ENCODE measurements at places on chromosomes 6 and 20.
A peak's percentile ranks its signal among the peaks of the same experiment; 100 is the strongest.

- no peak for DNase-seq
These were observed 276.7 kb downstream of the PLCB1 start for GRCh38 chr20:8408587-8409307.

DNA sequence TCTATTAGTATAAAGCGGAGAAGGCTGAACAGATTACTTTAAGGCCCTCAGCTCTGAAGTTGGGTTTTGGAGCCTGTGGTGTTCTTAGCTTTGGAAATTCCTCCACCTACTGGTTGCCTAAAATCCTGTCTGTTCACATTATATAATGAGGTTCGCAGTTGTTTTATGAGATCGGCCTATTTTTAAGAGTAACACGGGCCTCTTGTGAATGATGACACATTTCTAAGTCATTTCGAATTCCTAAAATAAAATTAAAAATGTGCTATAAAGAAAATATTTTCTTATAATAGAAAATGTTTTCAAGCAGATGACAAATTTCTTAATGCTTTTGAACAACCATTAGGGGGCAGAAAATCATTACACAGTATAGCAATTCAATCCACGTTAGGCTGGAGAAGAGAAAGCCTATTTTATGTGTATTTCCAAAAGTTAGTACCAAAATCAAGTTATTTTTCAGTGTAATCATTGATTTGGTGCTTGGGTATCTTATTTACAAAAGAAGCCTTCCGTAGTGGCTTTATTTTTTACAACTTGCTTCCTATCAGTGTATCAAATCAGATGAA is 15.8 kb upstream of the FAM8A1 start:
- DNase-seq, result peak; percentile 67

DNA sequence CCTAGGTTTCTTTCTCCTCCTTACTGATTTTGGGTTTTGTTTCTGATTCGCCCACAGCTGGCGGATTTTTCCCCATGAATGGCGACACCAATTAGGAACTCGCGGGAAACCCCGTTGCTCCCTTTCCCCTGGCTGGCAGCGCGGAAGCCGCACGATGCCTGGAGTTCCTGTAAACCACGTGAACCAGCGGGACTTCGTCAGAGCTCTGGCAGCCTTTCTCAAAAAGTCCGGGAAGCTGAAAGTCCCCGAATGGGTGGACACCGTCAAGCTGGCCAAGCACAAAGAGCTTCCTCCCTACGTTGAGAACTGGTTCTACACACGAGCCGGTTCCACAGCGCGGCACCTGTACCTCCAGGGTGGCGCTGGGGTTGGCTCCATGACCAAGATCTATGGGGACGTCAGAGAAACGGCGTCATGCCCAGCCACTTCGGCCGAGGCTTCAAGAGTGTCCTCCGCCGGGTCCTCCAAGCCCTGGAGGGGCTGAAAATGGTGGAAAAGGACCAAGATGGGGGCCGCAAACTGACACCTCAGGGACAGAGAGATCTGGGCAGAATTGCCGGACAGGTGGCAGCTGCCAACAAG is 3.2 kb upstream of the SEC23B start:
- no peak for DNase-seq

- no peak for DNase-seq
These were observed 441.5 kb upstream of the FLRT3 start for GRCh38 chr20:14778875-14779274.

DNA sequence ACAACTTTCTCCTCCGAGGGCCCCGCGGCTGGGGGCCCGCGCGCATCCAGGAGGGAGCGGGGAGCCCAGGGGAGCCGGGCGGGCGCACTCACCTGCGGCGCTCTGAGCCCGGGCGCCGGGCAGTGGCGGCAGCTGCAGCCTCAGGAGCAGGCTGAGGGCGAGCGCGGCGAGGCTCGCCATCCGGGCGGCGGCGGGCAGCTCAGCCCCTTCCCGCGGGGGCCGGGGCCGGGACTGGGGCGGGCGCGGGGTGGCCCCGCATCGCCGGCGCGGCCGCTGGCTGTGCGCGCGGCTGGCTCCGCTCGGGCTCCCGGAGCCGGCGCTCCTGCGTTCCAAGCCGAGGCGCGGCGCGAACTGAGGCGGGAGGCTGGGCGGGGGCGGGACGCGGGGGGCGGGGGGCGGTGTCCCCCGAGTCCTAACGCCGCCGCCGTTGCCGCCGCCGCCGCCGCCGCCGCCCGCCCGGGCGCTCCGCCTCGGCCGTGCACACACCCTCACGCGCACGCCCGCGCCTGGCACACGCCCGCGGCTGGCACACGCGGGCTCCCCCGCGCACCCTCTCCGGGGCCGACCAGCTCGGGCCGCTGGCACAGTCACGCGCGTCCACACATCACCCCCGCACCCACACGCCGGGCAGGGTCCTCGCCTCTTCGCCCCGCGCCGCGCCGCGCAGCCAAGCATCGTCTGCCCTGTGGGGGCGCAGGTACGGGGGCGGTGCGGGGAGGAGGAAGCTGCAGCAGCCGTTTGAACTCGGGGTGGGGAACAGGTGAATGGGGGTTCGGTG is at the start of gene PTPRT:
Gene PTPRT (minus strand): TSS at position 353 of the 778 bp plus-strand sequence. CDS start 173 bp downstream, at position 180.
- no peak for DNase-seq

GRCh38 chr6:96795481-96795880 is 41.8 kb downstream of the GPR63 start:
- DNase-seq, result no peak

- DNase-seq, result no peak
These were observed 46.3 kb upstream of the ENTPD6 start for GRCh38 chr20:25148982-25149846.

GRCh38 chr6:81753711-81754577 is 1.5 kb upstream of the TENT5A start:
- no peak for DNase-seq

DNA sequence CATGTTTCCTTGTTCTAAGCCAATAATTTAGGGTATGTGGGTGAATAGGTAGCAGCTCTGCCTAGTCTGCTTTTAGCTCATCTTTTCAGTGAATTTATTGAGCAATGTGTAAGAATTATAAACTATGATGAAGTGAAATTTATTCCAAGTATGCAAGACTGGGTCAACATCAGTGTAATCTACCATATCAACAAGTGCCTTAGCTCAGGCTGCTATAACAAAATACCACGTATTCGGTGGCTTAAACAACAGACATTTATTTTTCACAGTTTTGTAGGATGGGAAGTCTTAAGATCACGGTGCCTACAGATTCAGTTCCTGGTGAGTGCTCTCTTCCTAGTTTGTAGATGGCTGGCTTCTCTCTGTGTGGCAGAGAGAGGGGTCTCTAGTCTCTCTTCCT is 54.0 kb downstream of the LYRM2 start:
- DNase-seq, result no peak

DNA sequence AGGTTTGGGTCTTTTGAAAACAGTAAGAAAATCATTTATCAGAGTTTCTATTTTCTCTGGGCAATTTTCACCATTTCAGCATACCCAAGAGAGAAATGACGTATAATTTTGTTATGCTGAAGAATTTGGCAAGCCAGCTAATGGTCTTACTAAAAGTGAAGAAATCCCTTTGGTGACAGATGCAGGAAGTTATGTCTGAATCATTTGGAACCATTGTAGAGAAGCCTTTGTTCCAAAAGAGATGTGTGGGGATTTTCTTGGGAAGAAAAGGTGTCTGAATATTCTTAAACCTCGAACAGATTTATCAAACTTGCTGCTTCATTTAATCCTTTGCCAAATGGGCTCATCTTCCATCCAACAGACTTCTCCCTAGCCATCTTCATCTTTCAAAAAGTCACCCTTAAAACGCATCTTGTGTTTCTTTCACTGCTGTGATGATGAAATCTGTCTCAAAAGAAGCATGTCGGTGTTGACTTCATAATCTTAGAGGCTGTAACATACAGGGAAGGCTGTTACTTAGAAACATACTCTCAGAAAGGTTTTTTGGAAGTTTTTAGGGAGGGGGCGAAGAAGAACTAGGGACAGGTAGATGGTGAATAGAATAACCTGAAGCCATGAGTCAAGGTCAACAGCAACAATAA is 39.5 kb downstream of the CITED2 start:
- DNase-seq, result no peak

GRCh38 chr6:35197196-35197595 is 16.6 kb upstream of the SCUBE3 start:
- no peak for DNase-seq

- DNase-seq, result no peak
These were observed 613.5 kb downstream of the C6orf118 start for GRCh38 chr6:164695896-164696295.

GRCh38 chr6:36098920-36099647 is 31.2 kb upstream of the MAPK13 start:
- no peak for DNase-seq

- DNase-seq, result peak; percentile 71
These were observed 76.2 kb upstream of the RPS6KA2 start for GRCh38 chr6:166703149-166703710.

GRCh38 chr6:158290040-158290439 is 22.2 kb upstream of the TULP4 start:
- no peak for DNase-seq

- DNase-seq, result peak; percentile 91
These were observed 103.7 kb downstream of the TOX2 start for GRCh38 chr20:44018259-44018941.

GRCh38 chr20:11769825-11770224 is 147.9 kb upstream of the BTBD3 start:
- DNase-seq, result no peak

GRCh38 chr6:127791779-127792528 is 108.9 kb downstream of the THEMIS start:
- DNase-seq, result no peak

- peak; percentile 63 for DNase-seq
These were observed 93.6 kb downstream of the SNAP91 start for GRCh38 chr6:83615025-83615999.

DNA sequence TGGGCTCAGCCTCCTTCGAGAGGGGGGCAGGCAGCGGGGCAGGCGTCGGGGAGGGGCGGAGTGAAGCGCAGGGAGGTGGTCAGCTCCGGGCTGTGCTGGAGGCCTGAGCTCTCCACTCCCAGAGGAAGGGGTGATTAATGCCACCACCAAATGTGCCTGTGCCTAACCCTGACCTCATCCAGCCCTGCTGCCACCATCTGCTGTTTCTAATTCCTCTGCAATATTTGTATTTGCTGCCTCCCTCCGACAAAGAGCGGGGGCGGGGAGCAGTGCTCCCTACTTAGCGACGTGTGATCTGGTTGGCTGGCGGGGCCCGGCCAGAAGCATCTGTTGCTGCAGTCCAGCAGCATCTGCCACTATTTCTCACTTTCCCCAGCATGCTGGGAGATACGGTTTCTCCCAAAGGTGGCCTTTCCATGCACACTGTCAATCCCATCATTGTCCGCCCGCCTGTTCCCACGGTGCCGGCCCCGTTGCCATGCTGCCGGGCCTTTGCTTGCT is 47.0 kb downstream of the DLL1 start:
- peak; percentile 75 for DNase-seq

DNA sequence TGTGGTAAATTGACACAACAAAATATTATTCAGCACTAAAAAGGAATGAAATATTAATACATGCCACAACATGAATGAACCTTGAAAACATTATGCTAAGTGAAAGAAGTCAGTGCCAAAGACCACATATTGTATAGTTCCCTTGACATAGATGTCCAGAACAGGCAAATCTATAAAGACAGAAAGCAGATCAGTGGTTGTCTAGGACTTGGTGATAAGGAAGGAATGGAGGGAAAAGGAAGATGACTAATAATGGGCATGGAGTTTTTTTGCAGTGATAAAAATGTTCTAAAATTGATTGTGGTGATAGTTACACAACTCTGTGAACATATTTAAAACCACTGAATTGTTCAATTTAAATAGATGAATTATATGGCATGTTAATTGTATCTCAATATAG is 32.5 kb downstream of the TBX18 start:
- no peak for DNase-seq

GRCh38 chr6:18491308-18492045 is 104.3 kb downstream of the RNF144B start:
- no peak for DNase-seq

DNA sequence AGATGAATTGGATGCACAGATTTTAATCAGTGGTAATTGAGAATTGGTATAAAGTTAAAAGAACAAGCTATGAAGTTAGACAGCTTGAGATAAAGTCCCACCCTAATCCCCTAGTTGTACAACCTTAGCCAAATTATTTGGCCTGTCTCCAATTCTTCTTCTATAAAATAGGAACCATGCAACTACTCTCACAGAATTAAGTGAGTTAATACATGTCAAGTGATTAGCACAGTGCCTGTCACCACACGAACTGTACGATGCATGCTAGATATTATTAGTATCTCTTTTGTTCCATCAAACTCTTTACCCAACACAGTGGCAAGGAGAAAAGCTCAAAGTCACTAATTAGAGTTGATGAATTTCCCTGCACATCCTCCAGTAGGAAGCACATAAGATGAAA is 44.7 kb downstream of the MBOAT1 start:
- DNase-seq, result no peak

DNA sequence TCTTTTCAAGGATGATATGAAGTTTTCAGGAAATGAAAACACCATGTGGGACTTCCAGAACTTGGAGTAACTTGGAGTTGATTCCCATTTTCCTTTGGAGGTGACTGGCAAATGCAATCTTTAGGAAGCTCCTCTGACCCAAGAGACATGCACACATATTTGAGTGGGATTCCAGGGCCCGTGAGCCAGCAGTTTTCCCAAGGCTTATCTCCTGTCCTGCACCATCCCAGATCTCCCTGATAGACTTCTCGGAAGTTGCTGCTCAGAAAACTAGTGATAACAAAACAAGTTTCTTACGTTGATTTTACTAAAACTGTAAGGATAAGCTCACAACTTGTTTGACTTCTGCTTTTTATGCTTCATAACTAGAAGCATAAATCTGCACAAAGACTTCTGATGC is 25.6 kb downstream of the SLC35F1 start:
- no peak for DNase-seq

DNA sequence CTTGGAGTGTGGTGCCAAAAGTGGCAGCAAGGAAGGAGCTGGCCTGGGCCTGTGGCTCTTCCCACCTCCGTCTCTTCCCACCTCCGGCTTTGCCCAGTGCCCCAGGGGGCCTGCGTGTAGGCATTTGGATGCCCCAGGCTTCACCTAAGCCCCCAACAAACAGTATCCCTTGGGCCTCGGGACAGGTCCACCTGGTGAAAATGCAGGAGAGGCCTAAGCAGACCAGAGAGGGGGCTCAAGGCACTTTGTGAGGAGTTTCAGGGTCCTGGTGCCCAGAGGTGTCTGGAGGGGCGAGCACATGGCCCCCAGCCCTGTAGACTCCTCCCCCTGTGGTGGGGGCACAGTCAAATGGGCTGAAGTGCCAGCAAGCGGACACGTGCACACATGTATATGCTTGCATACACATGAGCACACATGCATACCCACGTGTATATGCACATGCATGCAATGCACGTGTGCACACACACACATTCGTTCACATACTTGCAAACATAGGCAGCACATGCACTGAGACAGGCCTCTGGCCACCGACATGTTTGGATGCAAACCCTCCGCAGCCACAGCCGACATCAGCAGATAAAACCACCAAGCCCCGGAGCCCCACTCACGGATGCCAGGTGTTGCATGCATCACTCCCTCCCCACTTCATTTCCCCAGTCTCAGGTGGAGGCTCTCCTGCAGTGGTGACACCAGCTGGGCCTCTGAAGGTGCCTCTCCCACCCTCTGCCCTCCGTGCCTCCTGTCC is 124.5 kb downstream of the TAF4 start:
- DNase-seq, result no peak
